ENCODE measurements at places on chromosomes 6 and 20. TPM values are rescaled to one million over a fixed set of nuclear protein-coding genes. Genes with fewer than 3 reads are reported as not detected.

The CTNNBL1 gene
- total RNA-seq: 35.0 TPM

The ERVFRD-1 gene
- total RNA-seq: not detected

The FAM210B gene
- 16.5 TPM for total RNA-seq

The FAM217A gene
- total RNA-seq: not detected

The TNFRSF6B gene
- total RNA-seq: not detected

The PBOV1 gene
- not detected for total RNA-seq

The EFCAB8 gene
- under 0.01 TPM for total RNA-seq

The SEL1L2 gene
- not detected for total RNA-seq

The MEP1A gene
- not detected for total RNA-seq

The WFDC12 gene
- not detected for total RNA-seq

The ENPP4 gene
- total RNA-seq: under 0.01 TPM

All from melanocyte of skin (primary cell).